ENCODE measurements at places on chromosomes 2 and 18.

DNA sequence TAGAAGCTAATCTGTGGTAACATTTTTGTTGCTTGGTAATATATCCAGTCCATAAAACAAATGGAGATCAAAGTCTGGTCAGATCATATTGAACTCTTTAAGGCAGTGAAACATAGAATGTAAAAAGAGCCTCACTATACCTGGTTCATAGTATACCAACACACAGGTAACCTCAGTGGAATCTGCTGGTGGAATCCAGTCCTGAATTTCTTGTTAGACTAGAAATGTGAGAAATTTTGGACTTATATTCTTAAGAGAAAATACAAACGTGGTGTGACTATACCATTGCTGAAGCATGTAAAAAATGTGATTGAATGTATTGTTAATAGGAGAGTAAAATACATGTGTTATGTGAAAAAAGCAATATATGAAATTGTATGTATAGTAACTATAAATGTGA, 46.1 kb upstream of the GRHL1 start:
- no peak for DNase-seq

DNA sequence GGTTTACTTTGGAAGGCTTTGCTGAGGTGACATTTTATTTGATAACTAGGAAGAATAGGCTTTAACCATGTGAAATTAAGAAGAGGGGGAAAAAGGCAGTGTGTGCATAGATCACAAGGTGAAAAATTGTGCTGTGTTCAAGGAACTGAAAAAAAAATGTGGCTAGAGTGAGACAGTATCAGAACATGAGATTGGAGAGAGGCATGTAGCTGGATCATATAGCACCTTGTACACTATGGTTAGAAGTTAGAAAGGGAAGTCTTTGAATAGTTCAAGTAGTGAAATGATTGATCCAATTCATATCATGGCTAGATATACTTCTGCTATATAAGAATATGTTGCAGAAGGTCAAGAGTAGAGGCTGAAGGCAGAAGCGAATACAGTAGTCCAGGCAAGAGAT, 12.3 kb upstream of the TNFRSF11A start:
- DNase-seq = no peak

- no peak for DNase-seq
Measured at GRCh38 chr2:32474381-32474780, 117.6 kb downstream of the BIRC6 start.

DNA sequence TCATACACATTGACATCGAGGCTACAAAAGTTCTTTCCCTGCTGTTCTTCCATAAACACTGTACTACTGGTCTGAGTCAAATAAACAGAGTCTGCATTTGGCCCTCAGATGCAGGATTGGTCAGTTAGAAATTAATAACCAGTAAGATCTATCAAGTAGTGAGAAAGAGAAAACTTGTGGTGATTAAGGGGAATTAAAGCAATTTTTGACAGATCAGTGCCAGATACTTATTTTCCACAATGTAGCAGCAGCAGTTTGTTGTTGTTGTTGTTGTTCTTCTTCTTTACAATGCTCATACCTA, 85.0 kb downstream of the IKZF2 start:
- no peak for DNase-seq

DNA sequence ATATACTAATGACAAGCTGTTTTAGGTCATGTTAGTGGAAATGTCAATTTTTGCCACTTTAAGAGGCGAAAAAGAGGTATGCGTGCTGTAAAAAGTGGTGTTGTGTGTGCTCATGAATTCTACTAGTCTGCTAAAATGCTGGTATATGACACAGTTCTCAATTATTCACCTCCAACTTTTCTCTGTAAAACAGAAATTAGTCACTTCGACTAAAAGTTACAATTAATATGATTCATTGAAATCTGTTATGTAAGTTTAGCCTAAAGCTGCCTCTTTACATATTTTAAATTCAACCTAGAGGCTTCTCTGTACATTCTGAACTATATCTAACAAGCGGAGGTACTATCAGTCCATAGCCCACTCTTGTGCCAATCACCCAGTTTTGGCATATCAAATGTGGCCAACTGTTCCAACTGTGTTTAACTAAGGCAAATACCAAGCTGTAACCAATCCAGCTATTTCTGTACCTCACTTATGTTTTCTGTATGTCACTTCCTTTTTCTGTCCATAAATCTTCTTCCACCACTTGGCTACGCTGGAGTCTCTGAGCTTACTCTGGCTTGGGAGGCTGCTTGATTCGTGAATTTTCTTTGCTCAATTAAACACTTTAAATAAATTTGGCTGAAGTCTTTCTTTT, 20.8 kb downstream of the BAZ2B start:
- DNase-seq = no peak

DNA sequence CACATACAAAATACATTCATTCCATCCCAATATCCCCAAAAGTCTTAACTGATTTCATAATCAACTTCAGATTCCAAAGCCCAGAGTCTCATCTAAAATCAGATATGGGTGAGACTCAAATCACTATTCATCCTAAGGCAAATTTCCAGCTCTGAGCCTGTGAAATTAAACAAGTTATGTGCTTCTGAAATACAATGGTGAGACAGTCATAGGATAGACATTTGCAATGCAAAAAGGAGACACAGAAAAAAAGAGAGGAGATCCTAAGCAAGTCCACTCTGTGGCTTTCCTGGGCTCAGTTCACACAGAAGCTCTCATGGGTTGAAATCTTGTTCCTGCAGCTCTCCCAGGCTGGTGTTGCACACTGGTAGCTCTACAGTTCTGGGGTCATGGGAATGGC, 18.3 kb downstream of the ZNF892 start:
- no peak for DNase-seq

GRCh38 chr2:115194623-115195022, 752.2 kb downstream of the DPP10 start:
- no peak for DNase-seq

DNA sequence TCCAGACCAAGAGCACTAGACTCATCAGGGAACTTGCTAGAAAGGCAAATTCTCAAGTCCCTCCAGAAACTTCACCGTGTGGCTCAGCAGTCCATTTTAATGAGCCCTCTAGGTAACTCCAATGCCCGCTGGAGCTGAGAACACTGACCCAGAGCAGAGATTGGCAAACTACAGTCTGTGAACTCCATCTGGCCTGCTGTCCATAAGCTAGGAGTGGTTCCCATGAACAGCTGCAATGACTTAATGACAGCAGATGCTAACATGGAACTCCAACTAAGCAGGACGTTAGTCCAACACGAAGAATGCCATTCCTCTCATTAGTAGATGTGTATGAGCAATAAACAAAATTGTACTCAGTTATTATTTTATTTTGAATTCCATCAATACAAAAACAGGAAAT, 371.9 kb downstream of the STK39 start:
- no peak for DNase-seq

DNA sequence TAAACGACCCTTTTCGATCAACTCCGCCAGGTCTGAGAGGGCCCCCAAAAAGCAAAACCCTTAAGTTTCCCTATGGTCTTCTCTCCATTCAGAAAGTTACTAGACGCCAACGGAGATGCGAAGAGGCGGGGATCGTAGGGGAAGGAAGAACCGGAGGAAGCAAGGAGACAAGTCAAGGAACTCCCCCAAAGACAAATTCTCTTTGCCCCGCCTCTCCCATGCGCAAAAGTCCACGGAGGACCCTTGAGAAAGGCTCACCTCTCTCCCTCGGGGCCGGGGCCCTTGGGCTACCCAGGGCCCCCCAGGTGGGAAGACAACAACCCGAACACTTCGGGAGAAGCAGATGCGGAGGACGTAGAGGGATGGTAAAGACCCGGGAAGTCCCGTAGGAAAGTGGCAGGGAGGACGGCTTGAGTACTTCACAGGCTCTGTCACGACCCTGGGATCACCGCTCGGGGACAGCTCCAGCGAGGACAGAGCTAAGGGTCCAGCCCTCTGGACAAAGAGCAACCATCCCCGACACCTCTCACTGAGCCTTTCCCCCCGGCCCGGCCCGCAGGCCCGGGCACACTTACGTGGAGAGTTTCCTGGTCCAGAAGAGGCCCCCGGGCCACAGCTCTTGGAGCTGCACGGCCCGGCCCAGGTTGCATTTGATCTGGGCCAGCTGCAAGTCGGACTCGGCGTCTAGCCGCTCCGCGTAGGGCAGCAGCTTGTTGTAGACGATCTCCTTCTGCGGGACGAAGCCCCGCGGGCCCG, 647 bp downstream of the PSME4 start:
- DNase-seq = no peak

DNA sequence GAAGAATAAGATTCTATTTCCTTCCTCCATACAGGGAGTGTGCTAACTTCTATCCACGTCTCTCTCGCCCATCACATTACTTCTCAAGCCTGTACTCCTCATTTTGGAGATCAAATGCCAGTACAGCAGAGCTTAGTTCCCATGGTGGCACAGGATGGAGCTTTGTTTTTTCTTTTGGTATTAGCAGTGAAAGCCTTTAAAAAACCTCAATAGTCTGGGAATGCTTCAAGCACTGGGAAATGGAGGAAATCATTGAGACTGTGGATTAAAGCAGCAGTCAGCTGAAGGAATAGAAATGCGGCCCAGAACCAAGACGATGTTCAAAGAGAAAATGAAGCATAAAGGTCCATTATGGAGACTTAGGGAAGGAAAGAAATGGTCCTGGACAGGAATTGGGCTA, 102.3 kb downstream of the NRXN1 start:
- DNase-seq = no peak

DNA sequence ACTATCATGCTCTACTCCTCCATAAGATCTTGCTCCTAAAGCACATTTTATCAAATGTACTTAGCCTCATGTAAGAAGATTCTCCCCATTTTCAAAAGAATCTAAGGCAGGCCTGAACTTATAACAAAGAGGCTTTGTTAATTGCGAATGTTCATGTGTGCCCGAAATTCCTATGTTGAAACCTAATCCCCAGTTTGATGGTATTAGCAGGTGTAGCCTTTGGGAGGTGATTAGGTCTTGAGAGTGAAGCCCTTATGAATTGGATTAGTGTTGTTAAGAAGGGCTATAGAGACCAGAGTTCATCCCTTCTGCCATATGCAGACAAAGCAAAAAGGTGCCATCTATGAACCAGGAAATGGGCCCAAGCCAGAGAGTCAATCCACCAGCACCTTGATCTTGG, 234.5 kb downstream of the PAX3 start:
- DNase-seq = no peak

DNA sequence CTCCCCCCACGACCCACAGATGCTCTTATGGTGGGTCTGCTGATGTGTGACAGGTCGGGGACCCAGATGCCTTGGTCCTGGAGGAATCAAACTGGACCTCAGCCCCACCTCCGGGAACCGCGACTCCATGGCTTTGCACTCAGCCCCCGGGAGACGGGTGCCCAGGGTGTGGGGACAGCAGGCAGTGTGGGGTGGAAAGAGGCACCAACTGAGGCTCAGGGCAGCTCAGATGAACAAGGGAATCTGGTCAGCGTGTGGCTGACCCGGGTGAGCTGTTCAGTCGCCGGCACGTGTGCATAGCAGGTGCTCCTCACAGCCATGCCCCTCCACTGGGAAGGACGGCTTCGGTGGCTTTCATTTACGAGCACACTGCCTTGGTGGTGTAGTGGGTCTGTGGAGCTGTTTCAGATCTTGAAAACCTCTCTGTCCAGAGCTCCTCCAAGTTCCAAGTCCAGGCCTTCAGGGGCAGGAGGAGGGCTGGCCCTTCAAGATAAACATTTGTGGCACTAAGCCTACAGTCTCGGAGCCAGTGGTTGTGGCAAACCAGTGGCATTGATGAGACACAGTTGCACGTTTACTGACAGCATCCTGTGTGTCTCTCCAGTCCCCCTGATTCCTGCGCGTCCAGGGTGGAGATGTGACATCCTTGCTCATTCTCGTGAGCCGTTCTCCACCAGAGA, 471.2 kb upstream of the HS6ST1 start:
- DNase-seq = no peak

DNA sequence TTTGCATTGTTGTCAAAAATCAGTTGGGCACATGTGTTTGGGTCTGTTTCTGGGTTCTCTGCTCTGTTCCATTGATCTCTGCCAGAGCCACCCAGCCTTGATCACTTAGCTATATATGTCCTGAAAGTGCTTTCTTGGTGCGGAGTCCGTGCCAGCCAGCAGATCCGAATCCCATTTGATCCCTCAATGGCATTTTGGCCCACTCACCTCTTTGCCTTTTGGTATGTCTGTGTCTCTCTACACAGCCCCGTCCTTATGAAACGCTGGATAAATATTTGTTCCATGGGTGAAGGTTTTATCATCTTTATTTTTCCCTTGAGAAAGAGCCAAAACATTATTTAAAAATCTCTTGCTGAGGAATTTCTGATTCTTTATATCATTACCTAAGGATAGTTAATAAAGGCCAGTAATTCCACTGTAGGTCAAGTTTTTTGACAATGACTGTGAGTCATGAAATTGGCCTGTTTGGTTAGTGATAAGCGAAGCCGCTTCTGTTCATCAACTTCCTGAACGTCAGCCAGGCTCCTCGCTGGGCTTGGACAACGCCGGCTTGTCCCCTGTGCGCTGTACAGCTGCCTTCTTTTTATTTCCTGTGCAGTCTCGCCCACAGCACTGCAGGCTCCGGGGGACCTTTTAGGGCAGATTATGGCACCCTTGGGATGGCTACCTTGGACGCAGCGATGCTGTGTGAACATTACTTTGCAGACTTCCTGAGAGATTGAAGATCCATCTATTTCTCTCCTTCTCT, 24.9 kb downstream of the MTCL1 start:
- DNase-seq = peak; percentile 62

- no peak for DNase-seq
Measured at GRCh38 chr2:4963106-4963505, 729.1 kb upstream of the SOX11 start.

DNA sequence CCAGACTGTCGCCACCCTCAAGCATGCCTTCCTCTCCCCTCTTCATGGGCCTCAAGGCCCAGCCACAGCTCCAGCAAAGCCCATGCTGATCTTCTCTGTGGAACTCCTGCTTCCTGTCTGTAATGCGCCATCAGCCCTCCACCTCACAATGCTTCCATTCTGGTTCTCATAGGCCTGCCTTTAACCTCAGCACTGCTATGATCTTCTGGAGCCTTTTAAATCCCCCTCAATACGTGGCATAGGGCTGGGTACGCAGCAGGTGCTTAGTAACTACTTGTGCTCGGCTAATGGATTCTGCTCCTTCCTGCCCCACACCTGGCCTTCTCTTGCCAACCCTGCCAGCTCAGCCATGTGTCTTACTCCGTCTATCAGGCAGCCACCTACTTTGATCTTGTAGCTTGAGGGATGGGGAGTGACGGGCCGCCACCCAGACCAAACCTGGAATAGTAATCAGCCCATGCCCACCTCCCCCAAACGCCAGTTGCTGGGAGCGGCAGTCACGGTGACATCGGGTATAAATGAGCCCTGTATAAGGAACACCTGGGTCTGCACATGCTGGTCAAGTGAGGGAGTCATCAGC, 106.7 kb upstream of the MCFD2 start:
- DNase-seq = no peak

DNA sequence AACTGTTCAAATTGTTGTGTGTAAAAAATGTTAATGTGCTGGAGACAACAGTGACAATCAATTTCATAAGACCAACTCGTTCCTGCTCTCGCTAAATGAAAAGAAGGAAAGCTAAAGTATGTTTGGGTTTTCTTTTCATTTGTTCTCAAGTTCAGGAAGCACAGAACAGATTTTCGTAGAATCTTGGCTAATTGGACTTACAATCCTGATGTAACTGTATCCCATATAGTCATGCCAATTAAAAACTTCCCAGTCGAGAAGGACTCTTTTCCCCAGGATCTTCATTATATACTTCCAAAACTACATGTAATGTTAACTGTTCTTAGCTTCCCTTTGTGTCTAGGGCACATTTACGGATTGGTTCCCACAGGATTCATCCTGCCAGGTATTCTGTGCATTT, 135.4 kb upstream of the ITGB6 start:
- DNase-seq = no peak

- DNase-seq = no peak
Measured at GRCh38 chr2:141455211-141455826, 675.5 kb downstream of the LRP1B start.

Data from AG04449 (cell line).